GM10248 (cell line): ENCODE measurements at places on chromosomes 1 and 21.
A peak's percentile ranks its signal among the peaks of the same experiment; 100 is the strongest.

GRCh38 chr1:56297904-56298303 is 281.5 kb downstream of the PLPP3 start:
- no peak for DNase-seq

DNA sequence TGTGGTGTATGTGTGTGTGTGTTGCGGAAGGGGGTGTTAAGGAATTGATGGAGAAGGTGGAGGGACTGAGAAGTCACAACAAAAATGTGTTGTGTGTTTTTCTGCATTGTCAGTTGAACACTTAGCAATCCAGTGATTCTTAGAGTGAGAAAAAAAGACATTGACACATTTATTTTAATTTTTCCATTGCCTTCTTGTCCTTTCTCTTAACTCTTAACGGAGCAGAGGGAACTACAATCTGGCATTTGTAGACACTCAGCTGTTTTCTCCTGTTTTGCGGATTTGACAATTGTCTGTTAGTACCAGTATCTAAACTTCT is 725 bp downstream of the C1orf53 start:
- no peak for DNase-seq

DNA sequence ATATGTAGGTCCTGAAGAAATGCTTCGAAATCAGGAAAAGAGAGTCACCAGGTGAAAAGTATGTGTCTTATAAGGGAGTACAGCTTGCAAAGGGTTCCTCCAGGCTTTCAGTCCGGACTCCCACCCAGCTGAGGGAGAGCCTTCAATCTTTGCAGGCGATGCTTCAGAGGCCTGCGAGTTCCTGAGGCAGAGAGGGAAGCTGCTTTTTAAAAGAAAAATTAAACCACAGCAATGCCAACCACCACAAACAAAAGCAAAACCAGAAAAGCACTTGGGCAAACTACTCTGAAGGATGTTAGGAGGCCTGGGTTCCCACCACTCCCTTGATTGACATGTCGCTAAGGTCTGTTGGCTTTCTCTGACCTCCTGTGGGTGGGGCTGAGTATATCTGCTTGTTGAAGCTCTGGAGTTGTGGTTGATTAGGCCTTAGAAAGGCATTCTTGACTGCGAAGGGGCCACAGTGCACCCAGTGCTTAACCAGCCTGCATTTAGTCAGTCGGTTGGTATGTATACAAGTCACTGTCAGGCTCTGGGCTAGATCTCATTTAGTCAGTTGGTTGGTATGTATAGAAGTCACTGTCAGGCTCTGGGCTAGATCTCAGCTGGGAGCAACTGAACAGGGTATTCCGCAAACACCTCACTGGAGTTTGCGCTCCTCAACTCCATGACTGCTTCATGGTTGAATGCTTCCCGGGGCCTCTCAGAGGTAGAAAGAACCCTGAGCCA is 1.2 kb downstream of the NIPAL3 start:
- peak; percentile 49 for DNase-seq

DNA sequence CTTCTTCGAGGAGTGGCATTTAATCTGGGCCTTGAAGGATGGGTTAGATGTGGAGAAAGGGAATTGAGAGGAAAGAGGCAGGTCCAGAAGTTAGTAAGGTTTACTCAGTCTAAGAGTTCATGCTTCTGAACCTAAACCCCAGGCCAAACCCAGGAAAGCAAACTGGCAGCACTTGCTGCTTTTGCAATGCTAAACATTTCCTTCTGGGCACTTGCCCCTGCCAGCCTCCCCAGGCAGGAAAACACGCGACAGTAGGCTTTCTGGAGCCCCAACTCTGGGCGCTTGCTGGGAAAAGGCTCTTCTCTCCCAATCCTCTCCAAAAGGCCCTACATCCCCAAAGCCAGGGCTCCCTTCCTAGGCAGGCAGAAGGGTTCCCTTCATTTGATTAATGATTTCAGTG is 2.5 kb downstream of the OLFML2B start:
- DNase-seq, result no peak

DNA sequence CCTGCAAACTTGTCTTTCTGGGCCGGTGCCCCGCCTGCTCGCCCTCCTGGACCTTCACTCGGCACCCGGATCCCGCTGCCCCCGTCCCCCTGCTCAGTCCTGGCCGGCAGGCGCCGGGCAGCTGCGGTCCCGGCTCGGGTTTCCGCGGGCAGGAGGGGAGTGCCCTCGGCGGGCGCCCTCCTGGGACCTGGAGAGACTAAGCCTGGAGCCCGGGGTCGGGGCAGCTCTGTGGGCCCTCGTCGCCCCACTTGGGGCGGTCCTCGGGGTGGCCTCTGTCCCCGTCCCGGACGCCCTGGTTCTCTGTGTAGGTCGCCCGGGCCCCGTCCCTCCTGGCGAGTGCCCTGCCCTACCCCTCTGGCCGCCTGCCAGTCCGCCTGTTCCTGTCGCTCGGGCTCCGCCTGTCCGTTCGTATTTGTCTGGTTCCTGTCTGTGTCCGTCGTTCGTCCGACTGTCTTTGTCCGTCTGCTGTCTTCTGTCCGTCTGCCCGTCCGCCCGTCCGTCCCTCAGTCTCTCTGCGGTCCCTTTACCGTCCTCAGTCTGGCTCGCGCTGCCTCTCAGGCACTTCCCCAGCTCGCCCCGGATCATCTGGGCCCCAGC is 490 bp downstream of the SERINC2 start:
- DNase-seq, result no peak

GRCh38 chr1:31609514-31610118 is 7.9 kb upstream of the HCRTR1 start:
- DNase-seq, result no peak
